ENCODE measurements at places on chromosomes 7 and 10. TPM values are rescaled to one million over a fixed set of nuclear protein-coding genes. Genes with fewer than 3 reads are reported as not detected.

DNA sequence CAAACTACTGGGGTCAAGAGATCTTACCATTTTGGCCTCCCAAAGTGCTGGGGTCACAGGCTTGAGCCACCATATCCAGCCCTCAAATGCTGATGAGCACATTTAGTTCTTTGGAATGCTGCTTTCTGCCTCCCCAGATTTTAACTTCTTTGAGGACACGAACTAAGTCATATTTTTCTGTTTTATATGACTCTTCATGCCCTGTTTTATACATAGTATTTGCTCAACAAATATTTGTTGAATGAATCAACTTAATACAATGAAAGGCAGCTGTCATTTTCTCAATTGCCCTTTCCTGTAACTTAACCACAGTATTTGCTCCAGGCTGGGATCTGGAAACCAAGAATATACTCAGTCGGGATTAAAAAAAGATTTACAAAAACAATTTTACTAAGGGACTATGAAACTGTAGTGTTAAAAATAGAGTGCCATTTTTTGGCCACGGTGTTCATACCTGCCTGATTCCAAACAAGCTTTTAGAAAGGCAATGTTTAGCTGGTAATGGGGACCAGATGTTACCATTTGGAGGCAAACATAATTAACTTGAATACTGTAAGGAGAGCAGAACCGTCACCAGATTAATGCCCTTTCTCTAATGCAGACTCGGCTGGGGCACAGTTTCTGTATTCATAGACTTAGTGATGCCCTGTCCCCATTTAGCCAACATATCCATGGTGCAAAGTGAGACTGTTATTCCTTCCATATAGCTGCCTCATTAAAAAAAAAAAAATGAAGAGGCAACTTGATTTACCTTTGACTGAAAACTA, 117.6 kb downstream of the NRP1 start:
- no peak for DNase-seq

GRCh38 chr7:117597755-117598154, 117.9 kb downstream of the CFTR start:
- no peak for DNase-seq

DNA sequence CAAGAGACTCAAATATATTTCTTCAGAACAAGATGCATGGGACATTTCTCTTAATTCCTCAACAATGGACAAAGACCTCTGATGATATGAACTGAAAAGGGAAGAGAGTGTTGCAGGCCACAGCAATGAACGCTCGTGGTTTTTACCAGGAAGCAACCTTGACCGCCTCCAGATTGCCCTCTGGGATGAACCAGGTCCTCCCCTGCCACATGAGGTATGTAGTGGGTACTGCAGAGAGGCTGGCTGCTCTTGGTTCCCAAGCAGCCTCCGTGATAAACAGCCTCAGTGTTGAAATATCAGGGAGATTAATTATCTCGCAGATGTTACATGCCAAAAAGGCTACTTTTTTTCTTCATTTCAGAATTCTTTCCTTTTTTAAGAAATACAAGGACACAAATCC, 338.8 kb downstream of the ELMO1 start:
- DNase-seq: no peak

The SFRP4 gene
- 261 TPM for total RNA-seq

The HOXA1 gene
- 0.98 TPM for total RNA-seq

The NCF1 gene
- 15.3 TPM for total RNA-seq

- DNase-seq: no peak
Measured at GRCh38 chr10:103905441-103905840, 12.5 kb downstream of the STN1 start.

DNA sequence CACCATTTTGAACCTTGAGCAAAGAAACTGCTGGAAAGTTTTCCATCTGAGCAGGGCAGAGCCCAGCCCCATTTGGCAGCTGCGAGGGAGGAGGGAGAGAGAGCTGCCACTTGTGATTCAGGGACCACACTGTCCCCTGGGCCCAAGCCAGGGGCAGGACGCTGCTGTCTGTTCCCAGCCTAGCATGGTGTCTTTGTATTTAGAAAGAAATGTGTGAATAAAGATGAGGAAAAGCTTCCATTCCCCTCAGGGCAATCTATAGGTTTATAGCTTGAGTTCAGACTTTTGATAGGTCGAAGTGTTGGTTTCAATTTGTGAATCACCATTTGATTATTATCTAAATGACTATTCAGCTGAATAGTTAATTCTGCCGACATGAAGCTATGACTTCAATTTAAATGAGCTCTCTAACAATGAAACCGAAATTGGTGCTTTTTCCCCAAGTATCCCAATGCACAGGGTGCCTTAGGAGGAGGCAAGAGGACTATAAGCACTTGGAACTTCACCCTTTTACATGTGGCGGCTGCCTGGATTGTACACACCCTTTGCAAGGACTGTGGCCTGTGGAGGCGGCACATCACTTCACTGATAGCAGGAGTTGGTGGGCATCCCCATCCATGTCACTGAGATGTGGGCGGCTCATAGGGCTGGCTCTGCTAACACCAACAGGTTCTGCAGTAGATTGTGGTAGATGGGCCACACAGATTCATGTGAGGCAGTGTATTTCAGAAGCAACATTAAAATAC, 223.5 kb downstream of the CCDC3 start:
- no peak for DNase-seq

GRCh38 chr7:34165927-34166550, 260.7 kb downstream of the BMPER start:
- no peak for DNase-seq

DNA sequence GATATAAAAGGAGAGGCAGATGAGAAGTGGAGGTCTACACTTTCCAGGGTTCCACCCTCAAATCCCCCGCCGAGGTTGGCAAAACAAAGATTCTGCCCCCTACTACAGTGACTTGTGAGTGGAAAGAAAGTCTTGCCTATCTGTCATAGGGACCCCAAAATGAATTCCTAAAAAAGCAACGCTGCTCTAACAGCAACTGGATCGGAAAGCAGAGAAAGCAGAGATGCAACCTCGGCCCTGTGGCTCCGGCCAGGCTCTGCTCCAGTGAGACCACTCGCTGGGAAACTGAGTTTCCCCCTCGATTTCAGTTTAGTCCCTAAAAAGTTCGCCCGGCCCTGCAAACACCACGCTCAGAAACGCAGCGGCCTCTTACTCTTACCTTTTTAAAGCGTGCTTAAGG, 297.9 kb upstream of the NFE2L3 start:
- no peak for DNase-seq

The CYP2C9 gene
- not detected for total RNA-seq

DNA sequence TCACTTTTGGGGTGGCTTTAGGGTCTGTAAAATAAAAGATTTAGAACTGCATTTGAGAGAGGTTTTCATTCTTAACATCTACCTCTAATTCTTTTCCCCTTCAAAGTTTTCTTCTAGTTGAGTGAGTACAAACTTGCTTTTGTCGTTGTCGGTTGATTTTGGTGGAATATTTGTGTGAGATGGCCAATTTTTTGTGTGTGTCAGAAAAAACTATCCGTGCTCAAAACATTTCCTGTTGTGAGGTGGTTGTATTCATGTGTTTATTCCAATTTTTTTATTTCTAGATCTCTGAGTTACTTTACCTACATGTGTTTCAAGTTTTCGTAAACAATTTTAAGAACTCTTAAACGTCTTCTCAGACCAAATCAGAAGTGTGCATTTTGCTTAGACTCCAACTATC, 1.6 kb downstream of the AHR start:
- DNase-seq: no peak

GRCh38 chr7:976901-977325, 1.6 kb upstream of the COX19 start:
- DNase-seq: no peak

The GIMAP8 gene
- 22.4 TPM for total RNA-seq

The GGCT gene
- total RNA-seq: 21.4 TPM

The MYOZ1 gene
- 1.1 TPM for total RNA-seq

The UCMA gene
- not detected for total RNA-seq

- no peak for DNase-seq
Measured at GRCh38 chr10:1670541-1671365, 66.6 kb downstream of the ADARB2 start.

- no peak for DNase-seq
Measured at GRCh38 chr10:93512565-93512964, 16.2 kb downstream of the CEP55 start.

GRCh38 chr10:85259908-85260307, 931.5 kb downstream of the CCSER2 start:
- DNase-seq: no peak

DNA sequence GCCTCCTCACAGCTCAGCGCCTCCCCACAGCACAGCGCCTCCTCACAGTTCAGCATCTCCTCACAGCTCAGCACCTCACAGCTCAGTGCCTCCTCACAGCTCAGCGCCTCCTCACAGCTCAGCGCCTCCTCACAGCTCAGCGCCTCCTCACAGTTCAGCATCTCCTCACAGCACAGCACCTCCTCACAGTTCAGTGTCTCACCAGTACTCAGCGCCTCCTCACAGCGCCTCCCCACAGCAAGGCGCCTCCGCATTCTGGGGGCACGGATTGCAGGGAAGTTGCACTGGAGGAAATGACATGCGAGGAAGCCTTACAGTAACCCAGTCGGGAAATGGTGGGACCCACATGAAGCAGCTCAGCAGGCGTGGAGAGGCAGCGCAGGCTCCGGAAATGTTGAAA, 271.6 kb downstream of the WDR37 start:
- DNase-seq: no peak
